ENCODE measurements at places on chromosomes 4 and X.

DNA sequence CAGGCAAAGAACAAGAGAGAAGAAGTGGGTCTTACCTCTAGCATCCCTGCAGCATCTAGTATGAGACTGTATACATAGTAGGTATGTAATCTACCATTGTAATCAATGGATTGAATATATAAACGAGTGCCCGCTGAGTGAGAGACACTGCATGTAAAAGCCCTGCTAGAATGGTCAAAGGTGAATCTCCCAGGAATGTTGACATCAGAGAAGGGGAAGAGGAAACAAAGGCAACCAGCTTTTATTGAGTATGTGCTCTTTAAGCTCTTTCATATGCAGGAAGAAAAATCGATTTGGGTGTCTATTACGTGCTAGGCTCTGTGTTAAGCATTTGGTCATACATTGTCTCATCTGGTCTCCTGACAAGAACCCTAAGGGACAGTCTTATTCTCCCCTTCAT lies 91.9 kb upstream of the KLHL13 start:
- DNase-seq, result peak; percentile 83

GRCh38 chrX:126799059-126799458 lies 20.5 kb upstream of the PRR32 start:
- DNase-seq, result no peak

DNA sequence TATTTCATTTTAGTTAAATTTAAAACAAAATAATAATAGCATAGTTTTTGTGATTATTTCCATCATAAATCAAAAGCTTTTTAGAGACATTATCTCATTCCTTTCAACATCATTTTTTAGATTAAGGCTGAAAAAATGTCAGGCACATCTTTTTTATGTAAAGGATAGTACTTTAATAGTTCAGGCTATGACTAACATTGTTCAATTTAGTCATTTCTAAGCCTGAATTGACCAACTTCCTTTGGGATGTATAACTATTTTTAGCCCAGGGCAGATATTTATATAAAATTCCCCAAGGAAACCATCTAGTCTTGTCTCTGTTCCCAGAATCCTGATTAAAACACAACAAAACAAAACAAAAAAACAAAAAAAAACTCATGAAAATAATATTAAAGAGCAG lies 145.6 kb upstream of the PCDH18 start:
- DNase-seq, result no peak

- DNase-seq, result no peak
Observed at GRCh38 chr4:48046059-48046458, 29.5 kb downstream of the NIPAL1 start.

- DNase-seq, result no peak
Observed at GRCh38 chrX:37652589-37653231, 32.9 kb upstream of the XK start.

- no peak for DNase-seq
Observed at GRCh38 chr4:73099143-73099542, 29.6 kb upstream of the COX18 start.
